ENCODE measurements at places on chromosomes 5 and 9. TPM values are rescaled to one million over a fixed set of nuclear protein-coding genes. Genes with fewer than 3 reads are reported as not detected.

DNA sequence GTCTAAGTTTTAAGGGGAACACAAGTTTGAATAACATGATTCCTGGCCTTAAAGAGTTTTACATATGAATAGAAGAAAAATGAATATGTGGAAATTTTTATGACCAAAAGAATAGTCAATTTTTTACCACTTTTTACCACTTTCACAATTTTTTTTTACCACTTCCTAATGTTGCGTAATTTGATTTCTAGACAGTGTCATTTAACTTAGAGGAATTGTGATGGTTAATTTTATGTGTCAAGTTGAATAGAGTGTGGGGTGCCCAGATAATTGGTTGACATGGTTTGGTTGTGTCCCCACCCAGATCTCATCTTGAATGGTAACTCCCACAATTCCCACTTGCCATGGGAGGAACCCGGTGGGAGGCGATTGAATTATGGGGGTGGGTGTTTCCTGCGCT is 416.6 kb downstream of the KIF4B start:
- DNase-seq: no peak

GRCh38 chr5:68226546-68227073 is 11.1 kb downstream of the PIK3R1 start:
- no peak for DNase-seq

Gene OR1J2
- not detected for total RNA-seq

Gene SMIM33
- total RNA-seq: not detected

Gene TUBB4B
- total RNA-seq: 134 TPM

Gene PDGFRB
- 23.7 TPM for total RNA-seq

- no peak for DNase-seq
Observed at GRCh38 chr5:56512313-56512996, 279.3 kb upstream of the ANKRD55 start.

Gene NDUFS6
- 31.0 TPM for total RNA-seq

Gene MRPS27
- 62.8 TPM for total RNA-seq

DNA sequence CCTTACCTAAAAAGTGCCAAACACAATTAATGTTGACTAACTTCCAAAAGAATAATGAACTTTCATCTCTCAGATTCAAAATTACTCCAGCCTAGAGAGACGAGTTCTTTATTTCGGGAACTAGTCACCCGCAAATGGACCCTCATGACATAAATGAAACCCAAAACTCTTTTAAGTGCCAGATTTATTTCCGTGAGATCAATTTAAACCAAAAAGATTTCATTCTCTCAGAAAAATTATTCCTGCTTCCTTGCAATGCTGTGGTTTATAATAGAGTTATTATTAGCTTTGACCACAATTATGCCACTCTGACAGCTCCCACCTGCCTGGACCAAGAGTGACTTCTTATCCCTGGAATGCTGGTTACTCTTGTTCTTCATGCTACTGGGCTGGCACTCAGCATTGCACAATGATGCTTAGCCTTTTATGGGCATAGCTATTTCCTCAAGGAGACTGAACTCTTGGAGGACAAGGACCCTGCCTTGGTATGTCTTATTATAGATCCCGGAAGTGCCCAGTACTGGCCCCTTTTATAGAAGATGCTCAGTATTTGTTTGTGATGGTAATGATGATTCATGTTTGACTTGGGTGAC is 183.5 kb downstream of the SNX18 start:
- no peak for DNase-seq

Gene TAF11L10
- total RNA-seq: not detected

Gene LOX
- total RNA-seq: 0.23 TPM

Gene SUB1
- total RNA-seq: 294 TPM

- peak; percentile 20 for DNase-seq
Observed at GRCh38 chr9:89428901-89429890, 68.7 kb downstream of the SEMA4D start.

DNA sequence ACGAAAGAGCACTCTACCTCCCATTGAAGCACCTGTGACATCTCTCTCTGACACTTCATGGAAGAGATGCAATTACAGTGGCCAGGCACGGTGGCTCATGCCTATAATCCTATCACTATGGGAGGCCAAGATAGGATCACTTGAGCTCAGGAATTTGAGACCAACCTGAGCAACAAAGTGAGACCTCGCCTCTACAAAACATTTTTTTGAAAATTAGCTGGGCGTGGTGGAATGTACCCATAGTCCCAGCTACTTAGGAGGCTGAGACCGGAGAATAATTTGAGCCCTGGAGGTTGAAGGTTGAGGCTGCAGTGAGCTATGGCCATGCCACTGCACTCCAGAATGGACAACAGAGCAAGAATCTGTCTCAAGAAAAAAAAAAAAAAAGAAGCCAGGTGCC is 45.5 kb downstream of the GLDC start:
- DNase-seq: no peak

Gene ROR2
- total RNA-seq: 3.5 TPM

DNA sequence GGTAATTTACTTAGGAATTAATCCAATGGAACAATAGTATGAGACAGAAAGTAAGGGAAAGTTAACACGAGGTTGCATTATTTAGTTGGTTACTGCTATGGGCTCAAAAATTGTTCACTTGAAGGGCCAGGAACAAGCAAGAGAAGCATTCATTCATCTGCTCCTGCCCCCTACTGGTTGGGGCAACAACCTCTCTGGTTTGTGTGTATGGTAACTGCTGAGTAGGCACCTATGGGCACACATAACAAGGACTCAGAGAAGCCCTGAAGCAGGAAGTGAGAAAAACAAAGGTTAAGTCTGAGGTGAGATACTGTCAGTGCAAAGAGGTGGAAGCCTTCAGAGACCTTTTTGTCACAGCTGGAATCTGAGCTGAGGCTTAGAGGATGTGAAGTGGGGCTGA is 34.4 kb upstream of the RANBP6 start:
- DNase-seq: no peak

Gene SRP19
- 42.7 TPM for total RNA-seq

GRCh38 chr5:96852759-96853158 is 23.5 kb upstream of the ERAP2 start:
- DNase-seq: no peak

Gene LECT2
- not detected for total RNA-seq

Gene IL31RA
- 0.82 TPM for total RNA-seq

DNA sequence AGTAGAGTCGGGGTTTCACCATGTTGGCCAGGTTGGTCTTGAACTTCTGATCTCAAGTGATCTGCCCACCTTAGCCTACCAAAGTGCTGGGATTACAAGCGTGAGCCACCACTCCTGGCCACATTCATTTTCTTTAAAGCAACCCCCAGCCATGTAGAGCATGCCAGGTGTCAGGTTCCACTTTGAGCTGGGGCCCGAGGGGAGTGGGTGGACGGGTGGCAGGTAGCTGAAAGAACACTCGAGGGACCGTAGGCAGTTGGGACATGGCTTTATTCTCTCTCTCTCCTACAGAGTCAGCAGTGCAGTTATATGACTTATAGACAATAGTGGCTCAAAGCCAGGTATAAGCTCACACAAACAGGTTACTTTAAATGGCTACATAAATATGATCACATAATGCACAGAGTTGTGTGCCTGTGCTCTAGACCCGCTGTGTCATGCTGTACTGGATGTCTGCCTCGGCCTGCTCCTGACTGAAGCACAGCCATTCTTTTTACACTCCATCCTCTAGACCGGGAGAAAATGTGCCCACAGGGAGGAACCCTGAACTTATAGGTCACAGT is 60.5 kb upstream of the FAM120A start:
- no peak for DNase-seq

- no peak for DNase-seq
Observed at GRCh38 chr9:97384406-97385262, 27.3 kb upstream of the TDRD7 start.

DNA sequence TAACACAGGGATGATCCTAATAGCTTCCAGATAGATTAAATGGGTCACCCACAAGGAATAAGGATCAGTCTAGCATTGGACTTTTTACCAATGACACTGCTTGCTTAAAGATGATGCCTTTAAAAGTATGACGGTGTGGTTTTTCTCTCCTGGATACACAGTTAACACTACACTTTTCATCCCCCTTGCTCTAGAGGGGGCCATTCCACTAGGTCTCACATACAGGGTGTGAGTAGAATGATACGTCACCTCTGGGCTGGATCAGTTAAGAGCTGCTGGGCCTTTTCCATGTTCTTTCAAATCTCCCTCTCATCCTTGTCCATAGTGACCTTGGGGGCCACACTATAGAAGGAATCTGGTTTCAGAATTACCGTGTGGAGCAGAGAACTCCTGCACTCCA is 140.6 kb downstream of the FSTL4 start:
- DNase-seq: no peak

DNA sequence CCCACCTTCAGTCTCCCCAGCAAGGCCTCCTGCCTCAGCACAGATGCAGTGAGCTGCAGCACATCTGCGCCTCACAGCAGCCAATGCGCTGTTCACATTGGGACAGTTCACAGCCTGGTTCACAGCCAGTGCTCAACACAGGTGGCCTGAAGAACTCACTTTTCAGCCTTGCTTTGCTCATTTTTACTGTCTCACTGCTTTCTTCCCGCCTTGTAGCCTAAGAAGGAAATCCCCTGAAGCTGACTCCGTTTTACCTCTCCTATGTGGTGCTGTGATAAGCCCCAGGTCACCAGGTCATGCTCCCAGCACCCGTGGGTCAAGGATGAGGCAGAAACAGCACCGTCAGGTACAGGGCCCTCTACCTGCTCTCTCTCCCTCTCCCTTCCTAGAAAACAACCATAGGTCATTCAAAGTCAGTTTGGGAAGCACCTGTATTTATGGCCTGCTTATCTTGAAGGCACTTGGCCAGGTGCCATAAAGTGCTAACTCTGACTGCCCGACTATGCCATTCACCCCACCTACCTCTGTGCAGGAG is 1.1 kb downstream of the GCNT4 start:
- no peak for DNase-seq

- no peak for DNase-seq
Observed at GRCh38 chr5:79133121-79133656, 21.6 kb downstream of the BHMT start.

GRCh38 chr5:107539726-107540330 is 130.9 kb downstream of the EFNA5 start:
- no peak for DNase-seq

- no peak for DNase-seq
Observed at GRCh38 chr9:72977670-72978069, 24.8 kb upstream of the ALDH1A1 start.

Gene STK32A
- 0.87 TPM for total RNA-seq

GRCh38 chr5:4216142-4216541 is 620.5 kb downstream of the IRX1 start:
- DNase-seq: no peak

DNA sequence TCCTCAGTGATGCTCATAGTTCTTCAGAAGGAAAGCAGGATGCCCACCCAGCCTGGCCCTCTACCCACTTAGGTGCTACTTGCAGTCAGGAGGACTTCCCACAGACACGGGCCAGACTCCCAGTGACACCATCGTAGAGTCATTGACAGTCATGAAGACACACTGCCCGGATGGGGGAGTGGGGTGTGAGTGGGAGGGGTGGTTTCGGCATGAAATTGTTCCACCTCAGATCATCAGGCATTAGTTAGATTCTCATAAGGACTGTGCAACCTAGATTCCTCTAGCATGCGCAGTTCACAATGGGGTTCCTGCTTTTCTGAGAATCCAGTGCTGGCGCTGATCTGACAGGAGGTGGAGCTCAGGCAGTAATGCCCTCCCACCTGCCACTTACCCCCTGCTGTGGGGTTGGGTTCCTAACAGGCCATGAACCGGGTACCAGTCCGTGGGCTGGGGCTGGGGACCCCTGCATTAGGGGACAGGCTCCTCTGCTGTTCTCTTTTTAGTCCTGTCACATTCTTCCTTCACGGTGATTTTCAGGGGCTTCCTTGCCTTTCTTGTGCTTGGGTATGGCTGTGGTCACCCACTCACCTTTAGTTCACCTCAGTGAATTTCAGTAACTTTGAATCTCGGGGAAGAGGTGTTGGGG is 88.2 kb upstream of the ANKRD55 start:
- DNase-seq: no peak

- DNase-seq: peak; percentile 67
Observed at GRCh38 chr5:163347671-163348070, 89.7 kb upstream of the CCNG1 start.

Gene PCDHA7
- 2.9 TPM for total RNA-seq

Gene KDM4C
- 21.0 TPM for total RNA-seq

Gene PDE8B
- 7.8 TPM for total RNA-seq

Gene FCN2
- not detected for total RNA-seq

Gene PCDHA4
- 9.9 TPM for total RNA-seq

Gene SPINK4
- total RNA-seq: not detected

Gene C5orf58
- total RNA-seq: 0.28 TPM

DNA sequence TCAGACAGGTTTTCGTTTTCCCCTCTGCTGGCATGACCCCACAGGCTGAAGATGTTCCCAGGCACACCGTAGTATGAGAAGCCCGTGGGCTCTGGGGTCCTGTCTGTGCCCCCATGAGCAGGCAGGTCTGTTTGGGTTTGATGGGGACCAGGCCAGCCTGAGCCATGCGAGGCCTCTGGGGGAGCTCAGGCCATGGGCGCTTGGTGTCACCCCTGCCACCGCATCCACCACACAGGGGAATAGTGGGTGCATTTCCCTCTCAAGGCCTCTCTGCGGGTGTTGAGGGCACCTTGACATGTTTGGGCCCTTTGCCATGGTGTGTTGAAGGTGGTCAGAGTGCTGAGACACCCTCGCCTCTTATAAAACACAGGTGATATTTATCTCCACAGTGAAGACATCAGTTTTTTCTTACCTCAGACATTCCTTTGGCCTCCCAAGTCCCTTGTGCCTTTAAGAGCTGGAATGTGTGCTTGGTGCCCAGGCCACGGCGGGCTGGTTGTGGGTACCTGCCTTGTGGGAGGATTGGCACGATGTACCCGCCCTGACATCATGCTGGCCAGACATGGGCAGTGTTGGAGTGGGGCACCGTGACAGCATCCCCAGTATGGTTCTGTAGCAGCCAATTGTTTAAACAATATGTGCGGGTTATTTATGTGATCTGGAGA is 68.3 kb downstream of the WNK2 start:
- DNase-seq: no peak

GRCh38 chr9:87613265-87614111 is 112.4 kb upstream of the CTSL start:
- no peak for DNase-seq

DNA sequence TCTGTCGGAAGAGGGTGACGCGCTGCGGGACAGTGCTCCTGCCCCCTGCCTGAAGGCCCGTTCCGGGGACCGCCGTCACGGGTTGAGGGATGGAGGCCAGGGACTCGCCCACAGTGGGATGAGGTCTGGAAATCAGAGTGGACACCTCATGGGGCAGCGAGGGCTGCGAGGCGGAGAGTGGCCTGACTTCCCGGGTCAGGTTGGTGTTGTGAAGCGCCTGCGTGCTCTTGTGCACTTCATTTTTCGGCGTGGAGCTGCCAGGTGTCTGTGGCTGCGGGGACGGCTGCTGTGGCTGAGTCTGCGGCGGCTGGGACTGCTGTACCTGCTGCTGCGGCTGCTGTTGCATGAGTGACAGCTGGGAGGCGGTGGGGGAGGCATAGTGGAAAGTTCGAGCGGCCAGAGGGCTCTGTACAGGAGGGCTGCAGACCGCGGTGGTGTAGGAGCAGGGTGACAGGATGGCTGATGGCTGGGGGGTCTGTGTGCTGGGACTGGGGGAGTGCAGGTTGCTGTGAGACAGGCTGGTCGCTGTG is 434.1 kb downstream of the HCN1 start:
- no peak for DNase-seq

- DNase-seq: no peak
Observed at GRCh38 chr9:125969462-125969861, 222.3 kb downstream of the PBX3 start.

Gene CACFD1
- total RNA-seq: 34.3 TPM

- no peak for DNase-seq
Observed at GRCh38 chr5:17305964-17306725, 88.7 kb downstream of the BASP1 start.

- no peak for DNase-seq
Observed at GRCh38 chr9:135330307-135330631, 149.3 kb upstream of the PPP1R26 start.
